ENCODE measurements at places on chromosomes 7 and 10.
A peak's percentile ranks its signal among the peaks of the same experiment; 100 is the strongest.

GRCh38 chr7:92685136-92686042 lies 95.2 kb upstream of the FAM133B start:
- peak; percentile 90 for DNase-seq

DNA sequence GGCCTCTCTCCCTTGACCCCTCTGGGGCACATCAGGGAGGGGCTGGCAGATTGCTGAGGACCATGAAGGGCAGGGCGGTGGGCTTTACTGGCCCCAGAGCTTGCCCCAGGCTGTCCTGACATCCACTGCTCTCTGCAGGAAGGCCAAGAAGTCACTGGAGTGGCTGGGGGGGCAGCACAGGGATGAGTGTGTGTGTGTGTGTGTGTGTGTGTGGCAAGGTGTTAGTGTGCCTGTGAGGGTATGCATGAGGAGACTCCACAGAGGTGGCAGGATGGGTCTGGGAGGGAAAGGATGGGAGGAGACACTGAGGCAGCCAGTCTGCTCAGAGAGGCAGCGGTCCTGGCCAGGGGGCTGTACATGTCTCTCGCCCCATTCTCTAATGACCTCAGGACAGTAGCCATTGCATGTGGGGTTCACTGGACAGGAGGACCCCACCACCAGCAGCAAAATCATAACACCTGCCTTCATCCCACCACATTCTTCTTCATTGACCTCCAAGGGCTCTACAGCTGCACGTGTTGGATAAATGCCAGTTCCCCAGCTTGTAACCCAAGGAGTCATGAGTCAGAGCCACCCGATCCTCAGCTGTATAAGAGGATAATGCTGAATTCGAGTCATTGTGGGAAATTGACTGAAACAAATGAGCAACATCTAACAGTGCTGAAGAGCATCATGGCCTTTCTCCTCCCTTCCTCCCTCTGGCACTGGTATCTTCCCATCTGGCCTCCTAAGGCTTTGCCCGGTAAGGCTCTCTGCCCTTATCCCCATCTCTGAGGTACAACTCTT lies 720.5 kb downstream of the GRID1 start:
- no peak for DNase-seq

DNA sequence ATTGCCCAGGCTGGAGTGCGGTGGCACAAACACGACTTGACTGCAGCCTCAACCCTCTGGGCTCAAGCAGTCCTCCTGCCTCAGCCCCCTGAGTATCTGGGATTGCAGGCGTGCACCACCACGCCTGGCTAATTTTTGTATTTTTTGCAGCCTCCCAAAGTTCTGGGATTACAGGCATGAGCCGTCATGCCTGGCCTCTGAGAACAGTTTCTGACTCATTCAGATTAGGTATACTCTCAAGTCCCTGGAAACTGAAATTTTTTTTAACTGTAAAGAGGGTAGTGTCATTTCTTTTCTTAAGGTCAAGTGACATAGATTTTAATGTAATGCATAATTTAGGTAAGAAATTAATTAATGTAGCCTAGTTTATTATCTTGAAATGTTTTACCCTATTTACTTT lies 104.7 kb downstream of the SEPTIN7 start:
- no peak for DNase-seq

GRCh38 chr10:78035025-78035424 lies 1.4 kb downstream of the RPS24 start:
- no peak for DNase-seq

DNA sequence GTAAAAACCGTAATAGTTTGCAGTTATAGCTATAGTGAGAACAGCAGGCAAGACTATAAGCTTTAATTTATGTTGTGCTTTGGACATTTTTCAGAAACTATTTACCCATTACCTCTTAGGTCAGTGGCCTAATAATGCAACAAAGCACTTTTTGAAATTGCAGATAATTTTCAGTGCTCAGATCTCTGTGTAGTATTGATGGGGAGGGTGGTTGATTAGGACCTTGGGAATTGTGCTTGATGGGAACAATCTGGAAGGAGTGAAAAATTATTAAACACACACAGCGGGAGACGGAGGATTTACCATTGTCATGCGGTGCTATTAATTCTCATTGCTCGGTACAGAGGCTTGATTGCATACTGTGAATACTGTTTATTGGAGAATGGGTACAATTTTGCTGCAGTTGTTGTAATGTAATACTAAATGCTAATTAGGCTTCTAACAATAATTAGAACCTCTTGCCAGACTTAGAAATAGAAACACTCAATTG lies 304.8 kb downstream of the LRMDA start:
- DNase-seq, result no peak

- DNase-seq, result no peak
Observed at GRCh38 chr10:129029851-129030602, 437.0 kb upstream of the MGMT start.

GRCh38 chr10:58743466-58744115 lies 230.9 kb downstream of the BICC1 start:
- no peak for DNase-seq

- no peak for DNase-seq
Observed at GRCh38 chr10:93384006-93384405, 98.1 kb downstream of the MYOF start.

GRCh38 chr7:108407676-108408075 lies 48.6 kb downstream of the NRCAM start:
- DNase-seq, result no peak

GRCh38 chr10:121771966-121772365 lies 155.9 kb downstream of the ATE1 start:
- no peak for DNase-seq

GRCh38 chr7:105408791-105409410 lies 20.2 kb upstream of the SRPK2 start:
- DNase-seq, result no peak

- no peak for DNase-seq
Observed at GRCh38 chr7:23165316-23165715, 16.5 kb upstream of the NUP42 start.

GRCh38 chr7:128206017-128206746 lies 34.9 kb upstream of the LEP start:
- no peak for DNase-seq

DNA sequence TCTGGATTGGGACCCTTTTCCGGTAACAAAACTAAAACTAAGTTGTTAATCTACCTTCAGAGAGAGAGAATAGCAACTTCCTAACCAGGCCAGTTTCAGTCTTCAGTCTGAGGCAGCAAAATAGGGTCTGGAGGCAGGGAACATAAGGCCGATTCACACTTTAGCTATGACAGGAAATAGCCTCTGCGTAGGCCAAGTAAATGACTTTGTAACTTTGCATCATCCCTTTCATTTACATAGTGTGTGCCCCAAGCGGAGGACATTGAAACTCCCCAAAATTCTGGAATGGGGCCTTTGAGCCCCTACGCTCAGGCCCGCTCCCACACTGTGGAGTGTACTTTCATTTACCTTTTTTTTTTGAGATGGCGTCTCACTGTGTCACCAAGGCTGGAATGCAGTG lies 1.7 kb upstream of the UPP1 start:
- peak; percentile 40 for DNase-seq

- DNase-seq, result no peak
Observed at GRCh38 chr10:15336211-15336610, 34.9 kb downstream of the FAM171A1 start.
